NCI-H1694 (cell line): ENCODE measurements at places on chromosomes 16 and 17.

- DNase-seq: no peak
Observed at GRCh38 chr17:7846765-7847661, 7.9 kb upstream of the TMEM88 start.

- no peak for DNase-seq
Observed at GRCh38 chr16:25570131-25570530, 121.6 kb upstream of the HS3ST4 start.

- no peak for DNase-seq
Observed at GRCh38 chr16:79811541-79811940, 211.0 kb upstream of the MAF start.

DNA sequence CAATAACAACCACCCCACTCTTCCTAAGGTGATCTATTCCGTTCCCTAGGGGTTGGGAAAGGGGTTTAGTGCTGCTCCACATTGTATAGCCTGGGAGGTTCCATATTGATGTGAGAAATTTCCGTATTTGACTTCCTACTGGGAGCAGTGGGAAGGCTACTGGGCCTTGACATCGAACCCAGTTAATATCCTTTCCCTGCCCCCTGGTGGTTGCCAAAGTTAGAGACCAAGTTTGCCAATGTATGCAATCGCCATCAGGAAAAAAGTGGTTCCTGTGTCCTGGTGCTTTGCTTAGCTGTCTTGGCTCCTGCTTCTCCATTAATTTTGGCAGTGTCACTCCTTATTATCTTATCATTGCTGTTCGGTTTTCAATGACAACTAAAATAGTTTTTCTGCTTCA, 914.9 kb downstream of the KCNJ2 start:
- DNase-seq: no peak

DNA sequence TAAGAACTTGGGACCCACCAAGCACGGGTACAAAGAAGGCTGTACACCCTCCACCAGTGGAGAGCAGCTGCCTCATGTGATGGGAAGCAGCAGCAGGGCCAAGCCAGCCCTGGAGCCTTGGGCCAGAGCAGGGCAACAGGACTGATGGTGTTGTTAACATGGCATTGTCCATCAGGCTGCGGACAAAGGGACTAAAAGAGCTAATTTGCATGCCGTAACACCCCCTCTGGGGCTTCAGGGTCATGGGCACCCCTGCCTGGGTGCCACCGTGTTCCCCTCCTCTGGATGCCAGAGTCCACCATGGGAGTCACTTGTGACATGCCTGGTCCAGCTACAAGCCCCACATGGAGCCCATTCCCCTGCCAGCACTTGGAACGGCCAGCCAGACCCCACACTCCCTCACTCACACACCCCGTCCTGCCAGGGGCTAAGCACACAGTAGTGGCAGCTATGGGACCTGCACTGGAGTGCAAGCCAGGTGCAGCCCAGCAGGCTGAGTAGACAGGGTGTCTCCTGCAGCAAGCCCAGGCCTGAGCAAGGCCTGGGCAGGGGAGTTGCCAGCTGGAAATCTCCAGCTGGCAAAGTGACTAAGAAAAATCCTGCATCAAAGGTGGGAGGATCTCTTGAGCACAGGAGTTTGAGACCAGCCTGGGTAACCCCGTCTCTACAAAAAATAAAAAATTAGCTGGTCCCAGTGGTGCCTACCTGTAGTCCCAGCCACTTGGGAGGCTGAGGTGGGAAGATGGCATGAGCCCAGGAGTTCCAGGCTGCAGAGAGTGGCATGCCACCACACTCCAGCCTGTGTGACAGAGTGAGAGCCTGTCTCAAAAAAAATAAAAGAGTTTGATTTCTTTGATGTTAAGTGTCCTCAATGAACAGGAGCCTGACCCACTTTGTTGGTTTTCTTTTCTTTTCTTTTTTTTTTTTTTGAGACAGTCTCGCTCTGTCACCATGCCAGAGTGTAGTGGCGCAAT, 33.7 kb downstream of the NOL11 start:
- peak; percentile 17 for DNase-seq

GRCh38 chr17:16106161-16106891, 106.7 kb downstream of the TTC19 start:
- no peak for DNase-seq

DNA sequence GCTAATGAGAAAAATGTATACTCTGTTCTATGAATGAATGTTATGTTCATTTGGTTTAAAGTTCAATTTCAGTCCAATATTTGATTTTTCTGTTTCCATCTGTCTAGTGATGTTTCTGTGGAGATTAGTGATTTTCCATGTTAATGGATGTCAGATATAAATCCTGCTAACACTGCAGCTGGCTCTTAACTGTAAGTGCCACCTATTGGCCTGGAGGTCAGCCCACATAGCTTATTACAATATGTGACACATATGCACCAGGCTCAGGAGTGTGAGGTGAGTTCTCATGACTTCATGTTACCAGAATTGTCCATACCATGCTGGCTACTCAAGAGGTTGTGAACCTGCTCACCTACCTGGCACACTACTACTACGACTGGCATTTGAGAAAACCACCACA, 17.1 kb downstream of the ATF7IP2 start:
- no peak for DNase-seq

GRCh38 chr17:15883617-15884111, 61.3 kb upstream of the ADORA2B start:
- DNase-seq: no peak

DNA sequence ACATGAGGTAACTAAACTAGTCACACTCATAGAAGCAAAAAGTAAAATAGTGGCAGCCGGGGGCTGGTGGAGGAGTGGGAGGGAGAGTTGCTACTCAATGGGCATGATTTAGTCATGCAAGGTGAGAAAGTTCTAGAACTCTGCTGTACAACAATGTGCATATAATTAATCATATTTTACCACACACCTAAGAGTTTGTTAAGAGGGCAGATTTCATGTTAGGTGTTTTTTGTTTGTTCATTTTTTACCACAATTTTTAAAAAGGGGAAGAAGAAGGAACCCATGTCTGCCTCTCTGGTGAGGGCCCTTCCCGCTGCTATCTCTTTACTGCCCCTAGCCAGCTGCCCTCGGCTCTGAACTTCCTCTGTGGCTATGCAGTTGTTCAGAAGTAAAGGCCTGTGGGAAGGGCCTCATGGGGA, 11.2 kb downstream of the CD300LB start:
- DNase-seq: no peak

- no peak for DNase-seq
Observed at GRCh38 chr16:83113811-83114210, 487.0 kb downstream of the CDH13 start.

- peak; percentile 15 for DNase-seq
Observed at GRCh38 chr16:88287219-88287618, 95.5 kb upstream of the ZNF469 start.

DNA sequence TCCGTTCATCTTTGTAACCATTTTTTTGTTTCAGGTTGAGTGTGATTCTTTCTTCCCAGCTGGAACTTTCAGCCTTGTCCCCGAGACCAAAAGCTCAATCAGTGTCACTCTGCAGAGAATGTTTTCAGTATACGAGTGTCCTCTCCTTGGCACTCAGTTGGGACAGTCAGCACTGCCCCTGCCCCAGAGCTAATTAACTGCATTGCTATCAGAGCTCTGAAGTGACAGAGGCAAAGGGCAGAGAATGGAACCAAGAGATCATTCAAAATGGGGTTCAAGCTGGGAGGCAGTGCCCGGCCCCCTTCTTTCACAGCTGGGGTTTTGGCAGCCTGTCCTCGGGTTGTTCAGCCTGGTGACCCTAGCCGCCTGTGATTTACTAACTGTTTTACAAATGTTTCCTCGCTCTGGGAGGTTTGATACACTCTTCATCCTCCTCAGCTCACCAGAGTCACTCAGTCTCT, 195.9 kb upstream of the TBX2 start:
- DNase-seq: no peak

GRCh38 chr16:15477802-15478201, 43.4 kb downstream of the BMERB1 start:
- DNase-seq: no peak

- no peak for DNase-seq
Observed at GRCh38 chr17:44981221-44981968, 13.3 kb upstream of the C1QL1 start.

- DNase-seq: no peak
Observed at GRCh38 chr17:58997756-58998553, 108.7 kb downstream of the TRIM37 start.

DNA sequence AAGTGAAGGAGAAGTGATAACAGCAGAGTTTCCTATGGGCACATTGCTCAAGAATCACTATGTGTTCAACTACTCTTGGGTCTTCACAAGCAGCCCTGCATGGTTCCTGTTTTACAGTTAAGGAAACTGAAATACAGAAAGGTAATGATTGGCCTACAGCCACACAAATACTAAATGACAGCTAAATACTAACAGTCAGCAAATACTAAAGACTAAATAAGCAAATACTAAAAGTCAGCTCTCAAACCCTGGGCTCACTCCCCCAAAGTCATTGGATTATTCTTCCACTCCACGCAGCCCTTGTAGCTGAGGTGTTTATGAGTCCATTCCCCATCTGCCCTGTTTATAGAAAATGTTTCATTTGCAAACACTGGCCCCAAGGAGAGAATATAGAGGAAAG, 372.7 kb upstream of the CDH11 start:
- no peak for DNase-seq

- DNase-seq: no peak
Observed at GRCh38 chr17:63173903-63174302, 207.9 kb downstream of the TANC2 start.

DNA sequence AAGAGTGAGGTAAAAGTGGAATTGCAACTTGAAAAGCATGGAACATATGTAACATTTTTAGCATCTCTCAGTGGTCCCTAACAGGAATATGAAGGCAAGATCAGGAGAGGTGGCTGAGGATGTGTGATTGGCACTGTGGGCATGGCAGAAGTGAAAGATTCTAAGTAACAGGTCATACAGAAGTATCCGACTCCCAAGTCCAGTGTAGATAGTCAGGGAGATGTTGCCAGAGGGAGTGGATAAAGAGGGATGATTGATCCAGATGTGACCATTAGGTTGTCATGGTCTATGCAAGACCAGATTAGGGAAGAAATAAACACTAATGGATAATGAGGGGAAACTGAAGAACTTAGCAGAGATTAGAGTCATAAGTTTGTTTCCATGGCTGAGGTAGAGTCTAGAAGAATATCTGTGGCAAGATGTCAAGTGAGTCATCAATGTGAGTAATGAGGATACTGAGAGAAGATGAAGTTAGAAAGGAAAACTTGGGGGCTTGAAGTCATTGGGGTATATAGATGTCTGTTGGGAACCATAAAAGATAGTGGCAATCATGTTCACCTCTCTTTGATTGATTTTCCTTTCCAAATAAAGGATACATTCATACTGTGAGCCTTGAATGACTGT, 23.9 kb upstream of the CAPNS2 start:
- no peak for DNase-seq
